ENCODE measurements at places on chromosomes 3 and 15.

DNA sequence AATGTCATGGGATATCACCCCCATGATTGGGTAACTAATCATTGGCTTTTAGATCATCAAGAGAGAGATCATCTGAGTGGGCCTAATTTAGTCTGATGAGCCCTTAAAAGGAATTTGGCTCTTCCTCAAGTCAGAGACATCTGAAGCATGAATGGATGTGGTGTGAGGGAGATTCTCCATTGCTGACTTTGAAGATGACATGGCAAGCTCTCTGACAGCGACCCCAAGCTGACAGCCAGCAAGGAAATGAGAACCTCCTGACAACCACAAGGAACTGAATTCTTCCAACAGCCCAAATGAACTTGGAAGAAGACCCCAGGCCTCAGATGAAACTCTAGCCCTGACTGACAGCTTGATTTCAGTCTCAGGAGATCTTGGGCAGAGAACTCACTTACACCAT is 108.4 kb upstream of the SPATA12 start:
- no peak for DNase-seq

DNA sequence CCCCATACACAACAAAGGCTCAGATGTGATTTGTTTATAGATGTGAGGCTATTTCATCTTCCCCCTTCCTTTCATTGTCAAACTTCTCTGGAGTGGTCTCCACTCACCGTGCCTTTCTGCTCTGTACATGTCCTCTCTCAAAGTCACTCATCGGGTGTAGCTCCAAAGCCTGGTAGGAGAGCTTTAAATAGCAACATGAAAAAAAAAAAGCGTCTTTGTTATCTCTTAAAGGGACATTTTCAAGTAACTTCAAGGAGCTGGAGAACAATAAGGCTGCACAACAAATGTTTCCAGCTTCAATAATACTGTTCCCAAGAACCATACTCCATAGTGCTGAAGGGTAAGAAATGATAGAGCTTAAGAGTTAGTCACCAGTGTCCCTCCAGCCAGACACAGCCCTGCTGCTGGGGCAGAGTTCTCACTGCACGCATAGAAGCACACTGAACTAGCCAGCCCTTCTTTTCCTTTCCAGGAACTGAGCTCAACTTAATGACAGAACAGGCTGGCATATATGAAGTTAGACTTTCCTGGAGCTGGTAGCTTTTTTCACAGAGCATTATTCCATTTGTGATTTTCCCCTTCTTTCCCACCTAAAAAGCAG is 8.1 kb downstream of the FBXO40 start:
- DNase-seq: no peak

DNA sequence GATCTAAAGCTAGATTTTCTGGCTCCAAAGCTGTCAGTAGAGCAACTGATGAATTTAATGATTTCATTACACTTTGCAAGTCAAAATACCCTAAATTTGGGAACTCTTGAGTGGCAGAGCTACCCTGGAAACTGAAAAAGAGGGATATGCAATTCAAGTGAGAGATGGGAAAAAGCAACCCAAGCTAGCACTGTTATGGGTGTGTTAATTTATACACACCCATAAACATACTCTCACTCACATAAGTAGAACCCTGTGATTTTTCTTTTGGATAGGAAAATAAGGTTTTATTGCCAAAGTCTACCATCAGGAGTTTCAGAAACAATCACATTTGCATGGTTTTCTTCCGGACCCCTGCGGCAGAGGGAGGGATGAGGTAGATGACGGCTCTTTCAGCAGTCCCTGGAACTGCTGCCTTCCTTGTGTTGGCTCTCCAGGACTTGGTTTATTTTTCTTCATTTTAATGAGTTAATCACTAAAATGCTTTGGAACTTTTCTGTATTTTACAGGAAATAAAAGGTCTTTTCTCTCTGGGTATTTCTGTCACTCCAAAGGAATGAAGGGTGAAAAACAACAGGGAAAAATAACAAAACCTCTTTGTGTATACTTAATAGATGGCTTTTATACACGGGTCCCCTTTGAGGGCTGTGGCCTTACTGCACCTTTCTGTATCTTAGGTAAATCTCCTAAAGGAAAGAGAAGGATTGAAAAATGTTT is 63.8 kb downstream of the TTC23 start:
- no peak for DNase-seq

DNA sequence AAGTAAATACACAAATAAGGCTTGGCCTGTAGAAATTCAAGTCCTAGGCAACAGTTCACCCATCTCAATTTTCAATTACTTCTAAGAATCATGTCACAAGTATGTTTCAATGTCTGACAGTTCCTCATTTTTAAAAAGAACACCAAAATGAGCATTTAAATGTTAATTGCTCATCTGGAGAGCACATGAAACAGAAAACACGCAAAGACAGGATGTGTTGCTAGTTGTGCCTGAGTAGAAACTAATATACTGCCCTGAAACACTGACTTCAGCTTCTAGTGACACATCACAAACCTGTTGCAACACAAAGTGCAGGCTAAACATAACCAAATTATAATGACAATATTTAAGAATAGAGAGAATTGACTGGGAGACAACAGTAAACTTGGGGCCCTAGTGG is 167.3 kb upstream of the THBS1 start:
- no peak for DNase-seq

GRCh38 chr3:63961891-63962290 is 49.7 kb upstream of the SCAANT1 start:
- DNase-seq: no peak

GRCh38 chr3:64647825-64648224 is 40.0 kb downstream of the ADAMTS9 start:
- DNase-seq: no peak

- DNase-seq: no peak
Measured at GRCh38 chr3:32239307-32240158, 1.1 kb downstream of the CMTM8 start.

- DNase-seq: no peak
Measured at GRCh38 chr15:41949401-41950126, 22.8 kb downstream of the EHD4 start.

- peak; percentile 66 for DNase-seq
Measured at GRCh38 chr15:40047415-40048210, 8.6 kb upstream of the SRP14 start.

- DNase-seq: no peak
Measured at GRCh38 chr3:162994165-162994564, 1497.6 kb downstream of the OTOL1 start.

DNA sequence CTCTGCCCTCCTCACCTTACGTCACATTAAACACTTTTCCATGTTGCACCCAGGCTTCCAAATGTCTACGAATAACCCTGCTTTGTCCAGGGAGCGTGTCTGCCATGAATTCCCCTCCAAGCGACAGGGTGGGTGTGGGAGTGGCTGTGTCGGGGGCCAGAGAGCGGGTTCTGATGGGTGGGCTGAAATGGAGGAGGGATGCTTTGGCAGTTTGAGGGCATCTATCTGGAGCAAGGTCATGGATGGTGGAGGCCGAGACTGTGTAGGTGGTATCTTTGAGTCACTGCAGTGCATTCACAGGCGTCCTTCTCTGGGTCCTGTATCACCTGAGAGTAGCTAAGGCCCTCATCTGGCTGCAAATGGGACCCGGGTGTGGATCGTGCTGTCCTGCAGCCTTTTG is 36.6 kb downstream of the SMAD6 start:
- no peak for DNase-seq

DNA sequence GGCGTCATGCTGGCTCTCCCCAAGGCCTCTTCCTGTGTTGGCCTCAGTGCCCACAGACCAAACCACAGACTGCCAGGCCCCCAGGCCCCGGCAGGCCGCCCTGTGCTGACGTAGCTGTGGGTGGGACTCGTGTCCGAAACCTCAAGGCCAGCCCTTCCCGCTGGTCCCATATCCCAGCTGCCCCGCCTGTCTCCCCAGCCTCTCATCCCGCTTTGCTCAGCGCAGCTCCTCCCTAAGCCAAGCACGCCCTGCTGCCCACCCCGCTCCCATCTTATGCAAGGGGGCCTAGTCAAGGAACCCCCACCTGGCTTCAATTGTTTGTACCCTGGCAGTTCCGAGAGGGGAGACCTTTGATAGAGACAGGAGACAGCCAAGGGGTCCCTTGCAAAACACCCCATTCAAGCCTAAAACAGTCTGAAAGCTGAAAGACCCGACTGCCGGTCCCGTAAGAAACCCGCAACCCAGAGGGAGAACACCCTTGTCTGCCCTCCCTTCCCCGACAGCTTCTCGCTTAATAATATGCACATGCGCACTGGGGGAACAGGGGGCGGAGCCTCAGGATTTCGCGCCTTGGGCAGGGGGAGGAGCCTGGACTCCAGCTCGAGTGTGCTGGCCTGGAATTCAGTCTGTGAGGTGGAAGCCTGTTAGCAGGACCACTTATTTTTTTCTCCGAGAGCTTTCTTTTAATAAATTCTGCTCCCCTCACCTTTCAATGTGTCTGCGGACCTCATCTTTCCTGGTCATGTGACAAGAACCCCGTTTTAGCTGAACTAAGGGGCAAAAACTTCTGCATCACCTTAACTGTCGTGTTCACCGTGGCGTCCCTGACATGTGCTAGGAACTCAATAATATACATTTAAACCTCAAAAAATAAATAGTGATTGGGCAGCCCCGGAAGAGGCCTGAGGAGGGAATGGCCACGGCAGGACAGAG is 17.2 kb downstream of the TNFAIP8L3 start:
- DNase-seq: peak; percentile 63

DNA sequence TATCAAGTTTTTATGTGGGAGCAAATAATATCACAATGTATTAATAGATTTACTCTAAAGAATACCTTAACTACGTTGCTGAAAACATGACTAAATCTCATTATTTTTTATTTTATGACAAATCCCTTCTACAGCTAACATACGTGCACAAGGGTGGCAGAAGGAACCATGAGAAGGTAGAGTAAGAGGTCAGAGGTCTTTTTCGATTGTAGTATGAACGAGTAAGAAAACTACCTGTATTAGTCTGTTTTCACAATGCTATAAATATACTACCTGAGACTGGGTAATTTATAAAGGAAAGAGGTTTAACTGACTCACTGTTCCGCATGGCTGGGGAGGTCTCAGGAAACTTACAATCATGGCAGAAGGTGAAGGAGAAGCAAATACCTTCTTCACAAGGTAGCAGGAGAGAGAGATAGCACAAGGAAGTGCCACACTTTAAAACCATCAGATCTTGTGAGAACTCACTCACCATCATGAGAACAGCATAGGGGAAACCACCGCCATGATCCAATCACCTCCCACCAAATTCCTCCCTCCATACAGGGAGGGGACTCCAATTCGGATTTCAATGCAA is 95.3 kb downstream of the SUCLG2 start:
- no peak for DNase-seq

DNA sequence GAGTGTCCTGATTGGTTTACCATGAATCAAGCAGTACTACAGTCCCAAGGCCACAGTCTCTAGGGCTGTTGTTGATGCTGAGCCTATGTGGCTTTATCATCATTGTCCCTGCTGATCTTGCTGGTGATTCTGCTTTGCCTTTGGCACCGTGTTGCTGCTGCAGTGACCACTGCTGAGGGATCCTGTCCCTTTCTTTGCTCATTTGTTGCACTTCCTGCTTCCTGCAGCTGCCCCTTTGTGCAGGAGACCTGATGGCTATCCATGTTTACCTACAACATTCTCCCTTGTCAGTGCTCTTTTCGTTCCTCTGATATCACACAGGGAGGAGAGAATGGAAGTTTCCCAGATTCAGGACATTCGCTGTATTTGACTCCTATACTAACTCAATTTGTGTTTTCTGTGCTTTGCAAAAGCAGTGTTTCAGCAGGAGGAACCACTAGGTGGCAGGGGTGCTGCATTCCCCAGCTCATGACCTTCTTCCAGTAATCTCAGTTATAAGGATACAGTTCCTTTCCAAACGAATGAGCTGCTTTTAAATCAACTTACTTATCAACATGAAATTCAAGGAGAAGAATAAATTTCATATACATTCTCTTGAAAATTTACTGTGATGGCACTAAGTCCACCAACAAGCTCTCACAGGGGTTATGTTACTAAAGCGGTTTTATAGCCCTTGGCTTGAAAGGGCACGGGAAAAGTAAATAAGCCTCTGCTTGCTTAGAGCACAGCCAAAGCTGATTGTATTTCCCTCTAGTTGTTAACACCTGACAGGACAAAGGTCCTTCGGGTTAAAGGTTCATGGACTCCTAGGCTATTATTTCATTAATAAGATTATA is 9.7 kb upstream of the THUMPD3 start:
- no peak for DNase-seq

- no peak for DNase-seq
Measured at GRCh38 chr3:170513642-170514041, 72.2 kb downstream of the SLC7A14 start.

DNA sequence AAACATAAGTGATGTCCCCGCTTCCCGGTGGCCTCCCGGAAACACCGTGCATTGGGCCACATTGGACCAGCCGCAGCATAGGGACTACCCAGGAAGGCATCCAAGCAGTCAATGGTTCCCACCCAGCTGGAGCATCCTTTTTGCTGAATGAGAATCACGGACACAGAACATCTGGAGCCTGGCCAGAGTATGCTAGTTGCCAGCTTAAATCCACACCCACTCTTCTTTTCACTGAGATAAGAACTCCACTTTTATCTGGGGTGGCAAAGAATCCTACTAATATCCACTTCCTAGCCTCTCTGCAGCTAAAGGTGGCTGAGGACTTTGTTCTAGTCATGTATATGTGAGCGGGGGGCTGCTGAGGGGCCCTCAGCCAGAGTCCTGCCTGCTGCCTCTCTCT is 95.2 kb upstream of the PLXNA1 start:
- DNase-seq: no peak

- DNase-seq: no peak
Measured at GRCh38 chr3:13963137-13963886, 83.4 kb upstream of the WNT7A start.

GRCh38 chr15:87118435-87118834 is 1038.8 kb downstream of the AGBL1 start:
- no peak for DNase-seq

- no peak for DNase-seq
Measured at GRCh38 chr3:178238179-178238578, 298.1 kb upstream of the KCNMB2 start.

DNA sequence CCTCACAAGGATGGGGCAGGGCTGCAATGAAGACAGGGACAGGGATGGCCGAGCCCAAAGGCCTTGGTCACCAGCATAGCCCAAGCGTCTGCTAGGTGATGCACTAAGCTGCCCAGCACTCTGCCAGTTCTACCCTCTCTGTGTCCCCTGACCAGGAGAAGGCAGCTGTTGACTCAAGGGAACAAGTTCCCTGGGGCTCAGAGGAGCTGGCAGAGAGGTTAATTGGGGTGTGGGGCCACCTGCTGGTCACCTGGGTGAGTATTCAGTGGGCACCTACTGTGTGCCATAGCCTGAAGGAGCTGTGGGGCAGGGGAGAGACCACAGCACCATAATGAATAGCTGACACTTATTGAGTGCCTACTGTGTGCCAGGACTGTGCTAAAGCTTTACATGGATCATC is 22.0 kb upstream of the DOCK3 start:
- DNase-seq: peak; percentile 52

GRCh38 chr3:126263971-126264370 is 83.6 kb upstream of the ALDH1L1 start:
- DNase-seq: no peak

DNA sequence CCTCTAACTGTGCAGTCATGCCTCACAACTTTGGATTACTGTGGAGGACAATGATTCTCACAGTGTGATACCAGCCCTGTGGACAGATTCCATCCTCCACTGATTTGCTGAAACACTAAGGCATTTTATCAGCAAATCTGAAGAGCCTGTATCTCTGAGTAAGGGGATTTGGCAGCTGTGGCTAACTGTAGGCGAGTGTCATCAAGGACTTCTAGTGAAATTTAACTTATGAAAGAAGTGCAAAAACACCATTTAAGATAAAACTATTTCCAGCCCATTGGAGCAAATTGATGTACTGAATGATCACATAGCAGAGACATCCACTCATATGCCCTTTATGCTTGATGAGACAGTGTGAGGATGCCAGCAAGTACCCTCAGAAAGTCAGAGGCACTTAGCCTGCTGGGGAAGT is 13.9 kb upstream of the TMPRSS7 start:
- no peak for DNase-seq
